ENCODE measurements at places on chromosomes 7 and 10. TPM values are rescaled to one million over a fixed set of nuclear protein-coding genes. Genes with fewer than 3 reads are reported as not detected.

GRCh38 chr7:111650456-111650999 is 88.2 kb upstream of the IMMP2L start:
- peak; percentile 13 for DNase-seq

DNA sequence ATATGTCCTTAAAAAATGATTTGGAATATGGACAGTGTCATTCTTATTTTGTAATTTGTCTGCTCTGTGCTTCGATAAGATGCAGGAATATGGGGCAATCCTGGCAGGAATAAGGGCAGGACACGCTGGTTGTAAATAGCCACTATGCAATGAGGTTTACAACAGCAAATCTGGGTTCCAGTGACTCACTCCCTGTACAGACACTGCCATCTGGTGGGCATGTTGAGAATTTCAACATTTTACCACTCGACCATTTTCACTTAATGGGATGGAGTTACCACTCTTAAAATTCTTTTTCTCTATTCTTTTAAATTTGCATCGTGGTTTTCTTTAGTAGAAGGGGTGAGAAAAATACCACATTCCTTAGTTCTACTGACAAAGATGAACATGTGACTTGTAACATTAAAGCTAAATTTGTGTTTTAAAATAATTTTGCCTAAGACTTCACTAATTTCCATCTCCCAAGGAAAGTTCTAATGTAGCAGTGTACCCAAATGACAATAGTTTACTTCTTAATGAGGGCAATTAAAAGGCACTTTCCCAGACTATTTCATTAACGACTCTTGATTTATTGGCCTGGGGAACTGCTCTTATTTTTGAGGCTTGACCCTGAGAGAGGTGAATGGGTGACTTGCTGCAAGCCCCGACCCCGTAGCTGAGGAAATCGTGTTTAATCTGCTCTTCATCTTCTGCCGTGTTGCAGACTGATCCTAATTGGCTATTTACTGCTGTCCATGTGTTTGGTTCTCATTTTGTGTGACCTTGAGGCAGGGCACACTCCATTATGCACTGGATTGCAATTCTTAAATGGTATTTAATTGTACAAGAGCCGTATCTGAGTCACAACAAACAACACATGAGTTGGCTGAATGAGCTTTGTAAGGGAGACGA is 173.6 kb upstream of the IMMP2L start:
- DNase-seq: peak; percentile 46

Gene PNLIP
- not detected for total RNA-seq

Gene IGF2BP3
- 81.2 TPM for total RNA-seq

Data from pulmonary artery endothelial cell (primary cell).